ENCODE measurements at places on chromosomes 6 and 20.

DNA sequence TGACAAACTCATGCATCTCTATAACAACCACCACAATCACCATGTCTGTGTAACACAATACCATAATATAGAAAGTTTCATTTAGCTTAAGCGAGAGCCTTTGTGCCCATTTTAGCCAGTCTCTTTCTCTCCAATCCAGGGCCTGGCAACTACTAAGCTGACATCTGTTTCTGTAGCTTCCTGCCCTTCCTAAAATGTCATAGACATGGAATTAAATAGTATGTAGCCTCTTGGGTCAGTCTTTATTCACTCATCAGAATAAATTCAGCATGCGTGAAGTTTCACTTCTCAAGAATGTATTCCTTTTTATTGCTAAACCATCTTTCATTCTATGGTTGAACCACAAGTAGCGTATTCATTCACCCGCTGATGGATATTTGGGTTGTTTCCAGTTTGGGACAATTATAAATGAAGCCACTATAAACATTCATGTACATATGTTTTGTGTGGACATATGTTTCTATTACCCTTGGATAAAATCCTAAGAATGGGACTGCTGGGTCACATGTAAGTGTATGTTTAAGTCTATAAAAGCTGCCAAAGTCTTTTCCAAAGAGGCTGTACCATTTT lies 1.7 kb upstream of the TREM2 start:
- DNase-seq: no peak

DNA sequence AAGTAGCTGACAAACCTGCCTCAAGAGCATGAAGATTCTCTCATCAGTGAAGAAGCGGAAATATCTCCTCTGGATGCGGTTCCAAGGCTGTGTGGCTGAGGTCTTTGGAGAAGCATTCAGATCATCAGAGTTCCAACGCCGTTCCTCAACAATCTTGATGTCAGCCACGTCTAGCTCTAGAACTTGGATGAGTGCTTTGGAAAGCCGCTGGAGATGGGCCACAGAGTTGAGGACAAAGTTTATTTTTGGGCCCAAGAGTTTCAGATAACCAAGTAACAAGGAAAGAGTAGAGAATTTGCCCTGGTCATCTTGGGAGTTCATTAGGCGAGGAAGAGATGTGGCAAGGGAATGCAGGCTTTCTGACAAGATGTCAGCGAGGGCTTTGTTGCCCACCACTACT lies 20.9 kb downstream of the TTI1 start:
- DNase-seq: no peak

DNA sequence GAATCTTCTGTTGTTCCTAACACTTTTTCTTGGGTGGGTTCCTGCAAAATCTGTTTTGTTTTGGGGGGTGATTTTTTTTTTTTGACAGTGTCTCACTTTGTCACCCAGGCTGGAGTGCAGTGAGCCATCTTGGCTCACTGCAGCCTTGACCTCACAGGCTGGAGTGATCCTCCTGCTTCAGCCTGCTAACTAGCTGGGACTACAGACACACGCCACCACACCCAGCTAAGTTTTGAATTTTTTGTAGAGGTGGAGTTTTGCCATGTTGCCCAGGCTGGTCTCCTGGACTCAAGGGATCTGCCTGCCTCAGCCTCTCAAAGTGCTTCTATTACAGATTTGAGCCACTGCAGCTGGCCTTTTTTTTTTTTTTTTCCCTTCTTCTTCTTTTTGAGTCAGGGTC lies 60.5 kb upstream of the SNAP91 start:
- no peak for DNase-seq

DNA sequence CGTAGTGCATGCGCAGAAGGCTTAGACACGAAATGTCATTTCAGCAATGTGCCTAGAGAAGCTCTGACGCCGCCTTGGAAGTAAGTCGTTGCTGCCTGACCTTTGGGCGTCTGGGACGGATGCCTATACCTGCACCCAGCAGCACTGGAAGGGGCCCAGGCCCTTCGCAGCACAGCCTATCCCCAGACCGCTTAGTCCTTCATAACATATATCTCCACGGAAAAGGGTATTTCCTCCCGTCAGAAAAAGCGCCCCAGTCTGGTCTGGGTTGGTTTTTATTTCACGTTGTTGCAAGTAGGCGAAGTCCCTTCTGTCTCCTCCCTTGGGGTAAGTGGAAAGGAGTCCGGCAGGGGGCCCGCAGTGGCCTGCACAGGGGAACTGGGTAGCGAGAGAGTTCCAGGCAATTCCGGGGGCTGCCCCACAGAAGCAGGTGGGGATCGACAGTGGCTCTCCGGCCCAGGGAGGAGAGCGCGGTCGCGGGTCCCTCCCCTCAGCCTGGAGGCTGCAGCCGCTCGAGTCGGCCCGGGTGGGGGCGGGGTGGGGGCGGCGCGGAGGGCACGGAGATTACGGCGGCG lies 559 bp upstream of the EYA4 start:
- DNase-seq: no peak

DNA sequence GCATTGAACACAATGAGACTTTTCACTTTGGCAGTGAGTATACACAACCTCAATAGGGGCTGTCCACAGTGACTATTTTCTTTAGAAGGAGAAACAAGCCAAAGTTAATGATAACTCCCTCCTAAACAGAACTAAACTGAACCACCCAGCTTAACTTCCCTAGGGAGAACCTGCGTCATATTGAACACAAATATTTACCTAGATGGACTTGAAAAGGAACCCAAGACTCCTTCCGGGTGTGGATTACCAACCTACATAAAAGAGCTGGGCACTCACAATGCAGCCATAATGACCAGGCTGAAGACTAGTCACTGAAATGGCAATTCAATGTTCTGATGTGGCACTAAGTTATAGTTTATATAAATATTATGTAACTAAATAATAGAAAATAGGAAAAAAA lies 160.6 kb downstream of the IBTK start:
- no peak for DNase-seq

DNA sequence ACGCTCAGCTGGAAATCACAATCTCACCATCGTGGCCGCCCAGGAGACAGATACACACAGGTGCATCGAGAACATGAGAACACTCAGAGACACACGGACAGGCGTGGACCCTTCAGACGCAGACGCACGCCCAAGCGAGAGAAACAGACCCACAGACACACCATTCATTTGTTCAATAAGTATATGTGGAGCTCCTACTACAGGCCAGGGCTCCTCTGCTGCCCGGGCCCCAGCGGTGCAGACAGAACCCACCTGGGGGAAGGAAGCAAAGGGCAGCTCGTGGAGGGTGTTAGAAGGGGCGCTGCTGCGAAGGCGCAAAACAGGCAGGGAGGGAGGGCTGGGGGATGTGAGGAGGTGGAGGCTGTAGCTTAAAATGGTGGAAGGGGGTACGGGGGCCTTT lies 39.2 kb downstream of the SRC start:
- no peak for DNase-seq

- DNase-seq: no peak
Observed at GRCh38 chr6:131054392-131055250, 8.4 kb downstream of the EPB41L2 start.

GRCh38 chr6:125640441-125641150 lies 108.8 kb upstream of the HEY2 start:
- no peak for DNase-seq

- DNase-seq: peak; percentile 37
Observed at GRCh38 chr6:5937169-5937909, 69.4 kb downstream of the NRN1 start.

GRCh38 chr6:32112431-32112980 lies 3.4 kb upstream of the TNXB start:
- DNase-seq: no peak

GRCh38 chr6:34981366-34981765 lies 92.3 kb downstream of the ANKS1A start:
- DNase-seq: no peak

DNA sequence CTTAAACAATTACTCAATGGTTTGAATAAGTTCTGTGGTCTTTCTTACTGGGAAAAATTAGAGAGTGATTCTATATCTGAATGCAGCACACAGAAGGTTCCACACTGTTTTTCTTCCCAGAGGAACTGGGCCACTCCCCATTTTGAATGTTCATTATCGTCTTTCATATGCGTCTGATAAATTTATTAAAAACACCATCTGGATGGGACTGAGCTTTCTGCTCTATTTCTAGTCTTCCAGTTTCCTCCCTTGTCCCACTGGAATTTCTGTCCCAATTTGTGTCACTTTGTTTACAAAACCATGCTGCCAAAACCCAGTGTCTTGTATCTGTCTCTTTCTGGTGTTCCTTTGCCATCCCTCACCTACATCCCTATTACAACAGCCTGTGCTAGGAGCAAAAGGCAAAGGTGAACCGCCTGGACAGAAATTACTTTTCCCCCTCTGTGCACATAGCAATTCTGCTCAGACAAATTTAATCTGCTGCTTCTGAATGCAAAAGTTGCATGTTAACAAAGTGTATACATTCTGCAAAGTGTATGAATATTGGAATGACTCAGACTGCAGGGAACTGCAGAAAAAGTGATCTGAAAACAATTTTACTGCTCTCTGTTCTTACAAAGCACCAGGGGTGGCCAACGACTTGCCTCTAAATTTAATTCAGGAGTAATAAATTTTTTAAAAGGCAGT lies 333.6 kb downstream of the BTBD9 start:
- peak; percentile 69 for DNase-seq

DNA sequence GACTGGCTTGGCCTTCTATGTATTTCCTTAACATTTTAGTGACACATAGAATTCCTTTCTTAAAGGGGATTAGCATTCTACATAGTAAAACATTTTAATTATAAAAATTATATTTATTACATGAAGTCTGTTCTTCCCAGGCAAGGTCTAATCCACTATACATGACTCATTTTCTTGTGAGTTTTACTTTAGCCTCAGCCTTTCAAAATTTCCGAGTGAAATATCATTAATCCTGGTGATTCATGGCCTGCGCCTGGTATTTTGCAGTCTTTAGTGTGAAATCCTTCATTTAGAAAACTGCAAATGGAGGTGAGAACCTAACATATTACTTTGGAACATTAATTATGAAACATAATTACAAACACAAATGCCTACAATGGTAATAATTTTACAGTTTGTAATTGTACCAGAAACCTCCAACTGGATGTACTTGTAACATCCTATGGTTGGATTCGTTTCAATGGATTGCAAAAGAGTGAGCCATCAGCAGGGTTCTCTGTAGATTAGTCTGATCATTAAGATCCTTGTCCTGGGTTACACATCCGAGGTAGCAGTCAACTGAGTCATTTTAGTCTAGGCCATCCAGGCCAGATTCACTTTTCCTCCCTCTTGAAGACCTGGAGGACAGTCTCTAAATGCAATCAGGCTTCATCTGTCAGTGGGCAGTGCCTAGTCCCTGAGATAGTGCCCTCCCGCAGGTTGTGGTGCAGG lies 272.0 kb downstream of the PACRG start:
- DNase-seq: no peak
